ENCODE measurements at places on chromosomes 7 and 10.

- DNase-seq = no peak
These were observed 358.1 kb downstream of the CRPPA start for GRCh38 chr7:16063221-16063620.

GRCh38 chr7:11988186-11988585 is 156.2 kb upstream of the THSD7A start:
- DNase-seq = no peak

- DNase-seq = no peak
These were observed 10.5 kb downstream of the YME1L1 start for GRCh38 chr10:27143686-27144085.

GRCh38 chr10:124145109-124145870 is 51.9 kb upstream of the CHST15 start:
- DNase-seq = no peak

- no peak for DNase-seq
These were observed 803.2 kb downstream of the LRMDA start for GRCh38 chr10:76234499-76235226.

- DNase-seq = peak; percentile 100
These were observed 179.8 kb upstream of the CSTF2T start for GRCh38 chr10:51879238-51879637.

DNA sequence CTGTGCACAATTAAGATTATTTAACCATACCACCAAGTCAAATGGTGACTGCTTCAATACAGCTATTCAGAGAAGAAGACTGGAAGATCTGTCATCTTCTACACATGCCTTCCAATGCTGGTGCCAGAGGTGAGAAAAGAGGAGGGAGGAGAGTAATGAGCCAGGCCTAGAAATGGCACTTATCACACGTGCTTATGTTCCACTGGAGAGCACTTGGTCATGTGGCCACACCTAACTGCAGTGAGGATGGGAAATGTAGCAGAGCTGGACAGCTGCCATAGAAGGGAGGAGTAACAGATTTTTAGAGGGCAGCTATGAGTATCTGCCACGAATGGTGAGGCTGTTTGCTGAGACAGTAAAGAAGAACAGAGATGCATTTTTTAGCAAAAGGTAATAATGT is 77.1 kb downstream of the MPLKIP start:
- DNase-seq = peak; percentile 42

DNA sequence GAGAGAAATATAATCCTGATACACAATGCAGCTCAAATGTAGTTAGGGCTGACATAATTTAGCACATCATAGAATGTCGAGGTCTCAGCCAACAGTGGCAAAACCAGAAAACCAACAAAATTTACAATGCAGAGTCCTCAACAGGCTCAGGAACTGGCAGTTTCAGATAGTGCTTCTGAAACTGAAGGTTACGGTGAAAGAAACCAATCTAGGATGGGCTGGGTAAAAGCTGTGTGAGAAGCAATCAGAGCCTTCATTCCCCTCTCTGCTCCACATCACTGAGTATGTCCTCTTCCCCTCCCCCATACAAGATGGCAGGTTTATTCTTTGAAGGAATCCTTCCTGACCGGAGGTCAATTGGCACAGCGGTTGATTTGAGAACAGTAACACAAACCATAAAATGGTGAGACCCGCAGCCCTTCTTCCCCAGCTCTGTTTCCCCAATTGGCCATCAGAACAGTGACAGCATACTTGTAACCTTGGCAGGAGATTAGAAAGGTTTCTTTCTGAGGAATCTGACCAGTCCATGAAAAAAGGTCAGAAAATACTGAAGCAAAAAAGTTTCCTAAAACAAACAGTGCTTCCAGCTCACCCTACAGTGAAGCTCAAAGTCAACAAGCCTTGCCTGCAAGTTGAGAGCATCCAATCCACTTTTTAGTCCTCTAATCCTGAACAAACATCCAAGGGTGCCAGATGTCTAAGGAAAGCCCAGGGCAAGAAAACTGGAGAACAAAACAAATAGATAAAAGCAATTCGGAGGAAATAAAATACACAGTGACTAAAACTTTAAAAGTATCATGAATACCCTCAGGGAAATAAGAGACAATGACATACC is 53.9 kb upstream of the IL6 start:
- DNase-seq = peak; percentile 44

All from fibroblast of skin of back (primary cell).